ENCODE measurements at places on chromosomes 7 and 10. TPM values are rescaled to one million over a fixed set of nuclear protein-coding genes. Genes with fewer than 3 reads are reported as not detected.
A peak's percentile ranks its signal among the peaks of the same experiment; 100 is the strongest.

The PROSER2 gene
- 18.8 TPM for total RNA-seq

The PON3 gene
- total RNA-seq = not detected

The CHST15 gene
- total RNA-seq = 8.1 TPM

The SPDYE5 gene
- total RNA-seq = not detected

The SORBS1 gene
- total RNA-seq = 30.7 TPM

The ARPC1A gene
- 140 TPM for total RNA-seq

The CLRN3 gene
- 2.7 TPM for total RNA-seq

The PANK1 gene
- total RNA-seq = 38.0 TPM

The FAM25G gene
- not detected for total RNA-seq

The SORCS3 gene
- 0.31 TPM for total RNA-seq

The ABCC2 gene
- total RNA-seq = 0.75 TPM

The SLC39A12 gene
- not detected for total RNA-seq

The TMEM178B gene
- total RNA-seq = 2.3 TPM

GRCh38 chr7:131040467-131040932 is 287.2 kb upstream of the MKLN1 start:
- peak; percentile 20 for DNase-seq

- no peak for DNase-seq
These were observed 173.9 kb downstream of the PPP1R17 start for GRCh38 chr7:31860925-31861324.

- no peak for DNase-seq
These were observed 176.6 kb downstream of the GALNT11 start for GRCh38 chr7:152202056-152202455.

DNA sequence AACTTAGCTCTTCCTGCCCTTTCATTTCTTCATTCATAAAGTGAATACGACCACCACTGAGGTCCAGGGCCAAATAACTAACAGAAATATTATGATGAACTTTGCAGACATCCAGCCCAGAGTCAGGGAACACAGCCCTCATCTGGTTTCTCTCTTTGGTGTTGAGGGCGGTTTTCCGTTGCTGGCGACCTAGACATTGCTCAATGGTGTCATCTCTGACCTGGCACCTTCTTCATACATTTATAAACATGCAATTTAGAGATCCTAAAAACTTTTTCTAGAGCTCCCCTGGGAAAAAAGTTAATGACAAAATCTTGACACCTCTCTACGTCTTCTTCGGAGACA is 324 bp upstream of the TET1 start:
- DNase-seq = no peak

GRCh38 chr10:60453036-60453435 is 63.4 kb upstream of the ANK3 start:
- DNase-seq = no peak

DNA sequence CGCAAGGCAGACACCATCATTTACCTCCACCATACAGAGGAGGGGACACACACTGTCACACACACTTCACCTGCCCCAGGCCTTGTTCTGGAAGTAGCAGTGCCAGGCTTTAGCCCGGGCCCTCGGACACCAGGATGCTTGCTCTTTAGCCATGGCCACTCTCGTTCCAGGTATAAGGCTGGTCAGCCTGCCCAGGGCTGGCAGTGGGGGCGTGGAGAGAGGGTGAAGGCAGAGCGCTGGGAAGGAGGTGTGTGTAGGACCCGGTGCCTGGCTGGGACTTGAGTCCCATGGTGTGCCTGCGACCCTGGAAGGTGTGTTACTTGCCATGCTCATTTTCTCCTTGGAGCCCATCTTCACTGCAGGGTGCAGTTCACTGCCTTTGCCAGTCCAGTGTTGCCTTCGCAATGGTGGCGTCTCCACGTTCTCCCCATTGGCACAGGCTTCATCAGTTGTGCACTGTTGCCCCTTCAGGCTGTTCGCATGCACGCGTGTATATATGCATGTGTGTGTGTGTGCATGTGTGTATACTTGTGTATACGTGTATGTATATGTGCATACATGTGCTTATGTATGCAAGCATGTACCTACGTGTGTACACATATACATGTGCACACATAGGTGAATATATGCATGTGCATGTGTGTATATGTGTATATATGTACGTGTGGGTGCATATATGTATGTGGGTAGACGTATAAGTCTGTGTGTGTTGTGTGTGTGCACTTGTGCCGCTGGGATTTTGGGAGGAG is 153.4 kb downstream of the CAMK1D start:
- DNase-seq = no peak

- no peak for DNase-seq
These were observed 650 bp upstream of the SORBS1 start for GRCh38 chr10:95561864-95562177.

- no peak for DNase-seq
These were observed 162.6 kb downstream of the CELF2 start for GRCh38 chr10:11180228-11180627.

- no peak for DNase-seq
These were observed 31.0 kb downstream of the SLIT1 start for GRCh38 chr10:97154781-97155180.

- DNase-seq = no peak
These were observed 44.1 kb upstream of the ATP6V0A4 start for GRCh38 chr7:138842111-138842510.

DNA sequence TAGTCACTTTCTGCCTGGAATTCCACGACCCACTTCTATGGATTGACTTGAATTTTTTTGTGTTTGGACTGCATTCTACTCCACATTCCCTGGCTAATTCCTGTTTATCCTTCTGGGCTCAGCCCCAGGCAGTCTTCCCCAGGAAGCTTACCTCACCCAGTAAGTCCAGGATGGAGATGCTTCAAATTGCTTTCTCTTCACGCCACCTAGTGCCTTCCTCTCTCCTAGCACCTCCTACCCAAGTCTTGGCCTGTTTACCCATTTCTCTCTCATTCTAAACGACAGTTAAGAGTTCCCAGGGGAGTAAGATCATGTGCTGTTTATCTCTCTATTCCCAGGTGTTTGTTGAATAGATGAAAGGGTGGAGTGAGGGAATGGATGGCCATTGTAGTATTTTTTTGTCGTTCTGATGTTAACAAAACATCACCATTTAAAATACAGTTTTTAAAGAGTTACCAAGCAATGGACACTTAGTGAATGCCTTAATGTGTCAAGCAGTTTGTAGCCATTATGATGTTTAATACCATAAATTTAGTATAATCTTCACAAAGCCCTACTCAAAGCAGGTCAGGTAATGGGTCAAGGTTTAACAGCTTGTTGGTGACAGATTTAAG is 45.5 kb upstream of the TARP start:
- DNase-seq = no peak

GRCh38 chr10:81031774-81032173 is 494.1 kb downstream of the SH2D4B start:
- DNase-seq = no peak

GRCh38 chr7:8251195-8251594 is 10.8 kb downstream of the ICA1 start:
- DNase-seq = no peak

- peak; percentile 13 for DNase-seq
These were observed 1.2 kb upstream of the WNT2 start for GRCh38 chr7:117323851-117324711.

DNA sequence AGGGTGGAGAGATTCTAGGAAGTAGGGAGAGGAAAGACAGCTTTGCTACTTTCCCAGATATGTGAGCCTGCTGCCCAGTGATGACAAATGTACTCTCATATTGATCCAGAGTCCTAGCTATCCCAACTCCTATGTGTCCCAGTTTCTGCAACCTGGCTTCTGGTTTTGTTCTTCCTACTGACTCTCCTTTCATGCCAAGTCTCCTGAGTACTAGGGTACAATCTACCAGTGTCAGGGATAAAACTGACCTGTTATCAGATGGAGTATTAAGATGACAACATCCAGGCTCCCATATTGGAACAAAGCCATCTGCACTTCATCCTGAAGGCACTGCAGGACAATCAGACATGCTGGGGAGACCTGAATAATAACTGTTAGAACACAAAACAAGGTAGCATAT is 233.7 kb upstream of the PHYHIPL start:
- DNase-seq = no peak

DNA sequence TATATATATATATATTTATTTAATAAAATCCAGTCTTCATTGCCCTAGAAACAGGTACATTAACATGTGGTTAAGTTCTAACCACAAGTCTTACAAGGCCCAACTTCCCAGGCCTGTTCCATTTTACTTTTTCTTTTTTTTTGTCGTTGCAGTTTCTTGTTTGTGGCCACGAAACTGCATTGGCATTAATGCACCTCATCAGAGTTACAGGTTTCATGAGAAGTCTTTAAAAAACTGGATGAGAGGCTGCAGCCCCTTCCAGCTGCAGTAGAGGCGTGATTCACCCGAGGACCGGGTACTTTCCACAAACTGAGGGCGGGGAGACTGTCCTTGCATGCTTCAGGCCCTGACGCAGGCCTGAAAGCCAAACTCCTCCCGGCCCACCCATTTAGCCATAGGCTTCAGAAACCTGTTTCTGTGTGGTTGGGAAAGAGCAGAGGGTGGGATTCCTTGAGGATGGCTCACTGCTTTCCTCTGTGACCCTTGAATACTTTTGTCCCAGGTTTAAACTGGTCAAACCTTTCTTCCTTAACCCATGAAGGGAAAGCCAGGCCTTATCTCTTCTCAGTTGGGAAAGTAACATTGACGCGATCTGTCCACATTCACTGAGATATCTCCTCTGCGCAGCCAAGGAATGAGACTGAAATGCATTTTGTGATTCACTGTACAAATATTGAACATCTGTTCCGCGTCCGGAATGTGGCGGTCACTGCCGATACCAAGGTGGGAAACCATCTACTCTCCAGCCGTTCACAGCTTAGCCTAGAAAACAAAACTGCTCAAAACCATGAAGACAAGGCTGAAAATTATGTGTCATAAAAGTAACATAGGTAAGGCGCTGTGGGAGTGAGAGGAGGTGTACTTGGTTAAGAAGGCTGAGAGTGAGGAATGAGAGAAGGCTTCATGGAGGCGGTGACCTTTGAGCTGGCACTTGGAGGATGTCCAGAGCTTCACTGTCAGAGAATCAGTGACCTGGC is 311.7 kb downstream of the GATA3 start:
- no peak for DNase-seq

- no peak for DNase-seq
These were observed 36.6 kb downstream of the ATRNL1 start for GRCh38 chr10:115129752-115130151.

- DNase-seq = no peak
These were observed 1.4 kb upstream of the TMEM139 start for GRCh38 chr7:143283381-143283780.

GRCh38 chr10:110268971-110269370 is 35.7 kb downstream of the SMNDC1 start:
- no peak for DNase-seq

DNA sequence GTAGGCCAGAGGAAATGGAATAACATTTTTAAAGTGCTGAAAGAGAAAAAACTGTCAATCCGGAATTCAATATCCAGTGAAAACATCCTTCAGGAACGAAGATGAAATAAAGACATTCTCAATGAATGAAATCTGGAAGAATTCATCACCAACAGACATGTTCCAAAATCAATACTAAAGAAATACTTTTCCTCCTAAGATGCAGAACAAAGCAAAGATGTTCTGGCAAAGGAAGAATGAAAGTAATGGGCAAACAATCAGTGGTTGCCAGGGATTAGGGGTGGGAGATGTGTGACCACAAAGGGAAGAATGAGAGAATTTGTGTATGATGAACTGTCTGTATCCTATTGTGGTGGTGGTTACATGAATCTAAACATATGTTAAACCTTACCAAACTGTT is 52.8 kb upstream of the EEPD1 start:
- DNase-seq = no peak

GRCh38 chr10:109029870-109030269 is 893.4 kb downstream of the XPNPEP1 start:
- no peak for DNase-seq

GRCh38 chr7:40815512-40815911 is 680.7 kb downstream of the SUGCT start:
- DNase-seq = no peak

DNA sequence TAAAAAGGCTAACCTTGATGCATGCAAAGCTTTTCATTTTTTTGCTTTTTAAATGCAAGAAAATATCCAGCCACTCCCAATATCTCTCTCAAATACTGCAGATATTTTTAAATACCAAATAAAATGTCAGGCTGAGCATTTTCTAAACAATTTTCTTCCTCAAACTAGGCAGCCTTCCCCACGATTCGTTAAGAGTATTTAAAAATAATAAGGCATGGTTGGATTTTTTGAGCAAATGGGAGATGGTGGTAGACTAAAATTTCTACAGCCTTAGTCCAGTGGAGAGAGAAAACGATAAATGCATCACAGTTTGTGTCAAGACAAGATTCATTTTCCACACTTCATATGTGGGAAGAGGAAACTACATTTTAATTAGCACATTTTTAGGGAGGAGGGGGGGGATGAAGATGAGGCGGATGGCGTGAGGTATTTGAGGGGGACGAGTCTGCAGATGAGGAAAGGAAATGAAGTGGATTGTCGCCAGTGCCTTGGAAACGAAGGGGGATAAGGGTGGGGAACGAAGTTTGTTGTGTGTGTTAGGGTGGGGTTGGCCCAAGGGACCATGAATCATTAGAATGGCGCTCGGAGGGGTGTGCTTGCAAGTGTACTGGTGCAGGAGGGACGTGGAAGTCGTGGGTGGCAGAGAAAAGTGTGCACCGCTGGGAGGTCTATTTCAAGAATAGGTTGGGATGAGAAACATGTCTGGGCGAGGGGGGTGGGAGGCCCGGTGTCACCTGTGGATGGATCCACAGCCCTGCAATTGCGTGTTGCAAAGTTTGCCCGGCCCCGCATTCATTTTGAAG is 1.2 kb upstream of the ADD3 start:
- peak; percentile 9 for DNase-seq

DNA sequence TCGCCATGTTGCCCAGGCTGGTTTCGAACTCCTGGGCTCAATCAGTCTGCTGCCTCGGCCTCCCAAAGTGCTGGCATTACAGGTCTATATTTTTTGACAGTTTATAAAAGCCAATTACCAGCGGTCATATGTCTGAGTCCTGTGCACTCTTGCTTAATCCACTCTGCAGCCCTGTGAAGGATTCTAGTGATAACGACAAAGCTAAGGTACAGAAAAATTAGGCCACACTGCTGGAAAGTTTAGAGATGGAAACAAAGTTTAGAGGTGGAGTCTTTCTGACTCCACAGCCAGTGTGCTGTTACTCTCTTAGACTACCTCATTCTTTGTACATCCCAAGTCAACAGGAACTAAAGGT is 707 bp downstream of the PTER start:
- DNase-seq = no peak
